ENCODE measurements at places on chromosomes 1 and 21.

GRCh38 chr1:198970916-198971315, 332.1 kb downstream of the PTPRC start:
- DNase-seq: no peak

GRCh38 chr1:35173909-35174540, 18.9 kb downstream of the SFPQ start:
- DNase-seq: no peak

DNA sequence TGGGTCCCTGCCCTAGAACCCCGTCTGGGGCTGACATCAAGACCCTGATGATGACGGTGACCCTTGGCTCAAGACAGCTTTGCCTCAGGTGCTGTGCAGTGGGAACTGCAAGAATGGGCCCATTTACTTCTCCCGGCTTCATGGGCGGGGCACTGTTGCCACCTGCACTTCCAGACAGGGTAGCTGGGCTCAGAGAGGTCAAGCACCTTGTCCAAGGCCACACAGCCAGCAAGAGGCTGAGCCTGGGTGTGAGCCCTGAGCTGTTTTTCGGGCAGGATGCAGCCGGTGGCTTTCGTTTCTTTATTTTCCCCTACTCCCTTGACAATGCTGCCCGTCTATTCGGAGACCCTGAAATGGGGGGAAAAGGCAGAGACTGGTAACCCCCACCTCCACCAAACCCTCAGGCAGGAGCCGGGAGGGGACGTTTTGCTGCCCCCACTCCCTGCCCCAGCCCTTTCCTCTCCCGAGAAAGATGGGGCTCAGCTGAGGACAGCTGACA, 91.7 kb downstream of the PRDM16 start:
- no peak for DNase-seq

DNA sequence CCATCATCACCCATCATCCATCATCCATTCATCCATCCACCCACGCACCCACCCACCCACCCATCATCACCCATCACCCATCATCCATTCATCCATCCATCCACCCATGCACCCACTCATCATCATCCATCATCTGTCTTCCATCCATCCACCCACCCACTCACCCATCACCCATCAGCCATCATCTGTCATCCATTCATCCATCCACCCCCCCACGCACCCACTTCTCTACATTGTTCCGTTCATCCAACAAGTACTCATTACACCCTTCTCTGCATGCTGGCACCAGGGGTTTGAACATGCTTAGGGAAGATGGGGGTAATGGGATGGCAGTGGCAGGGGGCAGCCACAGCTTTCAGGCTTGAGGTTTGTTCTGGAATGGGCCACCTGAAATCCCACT, 82.1 kb downstream of the ADARB1 start:
- no peak for DNase-seq

- no peak for DNase-seq
Observed at GRCh38 chr1:232327899-232328298, 302.0 kb downstream of the SIPA1L2 start.

DNA sequence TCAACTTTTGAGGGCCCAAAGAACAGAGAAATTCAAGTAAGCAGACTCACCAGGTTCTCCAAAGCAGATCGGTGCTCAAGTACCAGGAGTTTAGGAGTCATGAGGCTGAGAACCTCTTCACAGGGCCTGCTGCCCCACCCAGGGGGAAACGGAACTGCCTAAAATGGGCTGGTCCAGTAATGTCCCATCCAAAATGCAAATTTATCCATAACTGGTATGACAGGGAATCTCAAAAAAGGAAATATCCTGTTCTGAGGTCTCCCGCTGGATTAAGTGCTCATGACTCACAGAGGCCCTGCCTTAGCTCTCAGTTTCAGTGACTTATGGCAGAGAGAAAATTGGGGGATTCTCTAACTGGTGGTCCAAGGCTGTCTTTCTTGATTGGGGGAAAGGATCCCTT, 9.3 kb downstream of the SPRR2G start:
- DNase-seq: no peak

- no peak for DNase-seq
Observed at GRCh38 chr1:47950471-47950870, 46.7 kb downstream of the TRABD2B start.

- DNase-seq: no peak
Observed at GRCh38 chr1:57350610-57351009, 73.2 kb downstream of the DAB1 start.

DNA sequence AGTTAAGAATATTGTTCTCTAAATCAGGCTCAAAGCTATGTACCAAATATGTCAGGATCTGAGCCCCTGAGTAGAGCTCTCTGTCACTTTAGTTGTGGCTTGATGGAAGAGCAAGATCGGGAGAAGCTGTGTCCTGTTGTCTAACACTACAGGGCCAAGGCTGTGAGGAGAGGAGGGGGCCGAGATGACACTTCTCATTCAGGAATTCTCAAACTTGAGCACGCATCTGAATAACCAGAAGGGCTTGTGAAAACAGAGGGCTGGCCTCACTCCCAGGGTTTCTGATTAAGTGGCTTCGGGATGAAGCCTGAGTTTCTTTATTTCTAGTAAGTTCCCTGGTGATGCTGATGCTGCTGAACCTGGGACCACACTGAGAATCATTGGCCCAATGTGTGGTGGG, 209.2 kb upstream of the DAB1 start:
- no peak for DNase-seq

DNA sequence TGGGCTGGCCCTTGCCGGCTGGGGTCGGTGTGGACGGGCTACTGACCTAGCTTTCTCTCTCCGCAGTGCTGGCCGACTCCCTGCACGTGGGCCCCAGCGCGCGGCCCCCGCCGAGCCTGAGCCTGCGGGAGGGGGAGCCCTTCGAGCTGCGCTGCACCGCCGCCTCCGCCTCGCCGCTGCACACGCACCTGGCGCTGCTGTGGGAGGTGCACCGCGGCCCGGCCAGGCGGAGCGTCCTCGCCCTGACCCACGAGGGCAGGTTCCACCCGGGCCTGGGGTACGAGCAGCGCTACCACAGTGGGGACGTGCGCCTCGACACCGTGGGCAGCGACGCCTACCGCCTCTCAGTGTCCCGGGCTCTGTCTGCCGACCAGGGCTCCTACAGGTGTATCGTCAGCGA, 34.9 kb downstream of the PTGFRN start:
- DNase-seq: no peak

DNA sequence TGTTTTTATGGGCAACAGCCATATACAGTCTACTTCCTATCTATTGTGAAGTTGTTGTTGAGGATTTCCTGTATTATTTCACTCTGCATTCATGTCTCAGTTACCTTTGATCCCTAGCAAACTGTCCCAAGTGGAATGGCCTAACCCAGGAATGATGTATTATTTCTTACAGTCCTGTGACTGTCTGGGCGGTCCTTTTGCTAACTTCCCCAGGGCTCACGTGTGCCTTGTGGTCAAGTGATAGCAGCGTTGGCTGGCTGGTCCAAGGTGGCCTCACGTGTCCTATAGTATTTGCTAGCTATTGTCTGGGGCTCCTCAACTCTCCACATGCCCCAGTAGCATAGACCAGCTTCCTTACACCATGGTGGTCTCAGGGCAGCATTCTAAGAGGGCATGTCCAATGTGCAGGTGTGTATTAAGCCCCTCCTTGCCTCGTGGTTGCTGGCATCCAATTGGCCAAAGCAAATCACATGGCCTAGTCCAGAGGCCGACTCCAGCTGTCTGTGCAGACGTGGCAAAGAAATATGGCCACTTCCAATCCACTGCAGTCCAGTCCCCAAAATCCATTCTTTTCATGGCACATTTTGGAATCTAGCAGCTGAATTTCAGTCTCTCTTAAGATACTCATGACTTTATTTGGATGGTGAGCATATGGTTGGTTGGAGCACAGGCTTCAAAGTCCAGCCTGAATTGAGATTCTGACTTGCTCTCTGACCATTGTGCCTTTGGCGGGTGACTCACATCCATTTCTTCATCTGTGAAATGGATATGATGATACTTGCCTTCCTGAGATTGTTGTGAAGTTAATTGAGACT, 94.1 kb downstream of the GALNT2 start:
- DNase-seq: no peak

DNA sequence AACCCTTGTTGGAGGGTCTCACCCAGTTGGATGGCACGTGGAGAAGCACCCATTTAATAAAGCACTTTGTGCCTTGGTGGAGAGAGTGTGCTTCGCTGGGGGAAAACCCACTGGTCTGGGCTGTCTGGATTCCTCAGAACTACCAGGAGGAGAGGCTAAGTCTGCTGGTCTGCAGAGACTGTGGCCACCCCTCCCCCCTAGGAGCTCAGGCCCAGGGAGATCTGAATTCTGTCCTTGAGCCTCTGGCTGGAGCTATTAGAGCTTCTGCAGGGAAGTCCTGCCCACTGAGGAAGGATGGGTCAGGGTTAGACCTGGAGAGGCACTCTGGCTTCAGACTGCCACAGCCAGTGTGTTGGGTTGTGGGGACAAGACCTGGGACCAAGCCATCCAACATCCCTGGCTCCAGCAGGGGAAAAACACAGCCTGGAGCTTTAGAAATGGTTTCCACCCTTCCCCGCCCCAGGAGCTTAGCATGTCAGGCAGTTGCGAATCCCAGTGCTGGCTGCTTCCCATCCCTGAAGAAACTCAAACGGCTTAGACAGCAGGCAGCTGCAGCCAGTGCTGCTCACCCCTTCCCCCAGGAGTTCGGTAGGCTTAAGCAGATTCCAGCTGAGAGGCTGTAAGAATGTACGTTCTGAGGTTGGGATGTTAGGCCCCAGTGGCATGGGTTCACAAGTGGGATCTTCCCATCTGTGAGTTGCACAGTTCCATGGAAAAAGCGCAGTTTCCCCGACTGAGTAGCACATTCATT, 288.3 kb downstream of the TGFB2 start:
- DNase-seq: no peak

- DNase-seq: no peak
Observed at GRCh38 chr1:201489643-201490261, 17.2 kb downstream of the CSRP1 start.

GRCh38 chr1:53023546-53023945, 38.5 kb upstream of the PODN start:
- DNase-seq: no peak

- DNase-seq: no peak
Observed at GRCh38 chr1:158830904-158831507, at the start of gene MNDA. Gene MNDA, plus strand, starts transcription at chr1:158831351. Its CDS starts 10,803 bp downstream, at chr1:158842154.

DNA sequence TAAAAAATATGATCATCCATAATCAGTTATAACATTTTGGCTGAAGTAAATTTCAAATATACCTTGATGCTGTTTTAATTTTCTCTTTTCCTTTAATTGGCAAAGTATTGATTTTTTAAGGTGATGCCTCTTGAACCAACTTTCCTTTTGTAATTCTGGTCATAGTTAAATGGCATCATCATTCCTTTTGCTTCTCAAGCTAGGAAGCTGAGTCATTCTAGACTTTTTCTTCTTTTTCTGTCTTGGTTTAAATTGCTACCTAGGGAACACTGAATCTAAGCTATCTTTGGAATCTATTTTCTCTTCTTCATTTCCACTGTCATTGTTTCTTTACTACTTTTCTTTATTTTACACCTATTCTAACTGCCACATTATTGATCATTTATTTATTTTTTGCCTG, 162.7 kb downstream of the HMCN1 start:
- DNase-seq: no peak

GRCh38 chr1:182709855-182710254, 25.5 kb upstream of the RGS8 start:
- no peak for DNase-seq

- no peak for DNase-seq
Observed at GRCh38 chr1:110498270-110498669, 20.7 kb downstream of the KCNA10 start.

- DNase-seq: no peak
Observed at GRCh38 chr21:35298757-35299156, 249.7 kb upstream of the RUNX1 start.

- no peak for DNase-seq
Observed at GRCh38 chr1:209642816-209643215, 9.4 kb downstream of the LAMB3 start.

DNA sequence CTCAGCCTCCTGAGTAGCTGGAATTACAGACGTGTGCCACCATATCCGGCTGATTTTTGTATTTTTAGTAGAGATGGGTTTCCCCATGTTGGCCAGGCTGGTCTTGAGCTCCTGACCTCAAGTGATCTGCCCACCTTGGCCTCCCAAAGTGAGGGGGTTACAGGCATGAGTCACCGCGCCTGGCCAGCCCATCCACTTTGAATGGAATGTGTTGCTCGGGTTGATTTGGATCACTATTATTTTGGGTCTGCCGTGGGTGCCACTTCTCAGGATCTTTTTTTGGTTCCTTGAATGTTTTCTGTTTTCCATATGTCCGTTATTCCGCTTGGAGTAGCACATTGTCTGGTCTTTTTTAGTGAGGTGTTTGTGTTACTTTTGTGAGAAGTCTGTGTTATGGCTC, 17.0 kb downstream of the PCNT start:
- DNase-seq: no peak

DNA sequence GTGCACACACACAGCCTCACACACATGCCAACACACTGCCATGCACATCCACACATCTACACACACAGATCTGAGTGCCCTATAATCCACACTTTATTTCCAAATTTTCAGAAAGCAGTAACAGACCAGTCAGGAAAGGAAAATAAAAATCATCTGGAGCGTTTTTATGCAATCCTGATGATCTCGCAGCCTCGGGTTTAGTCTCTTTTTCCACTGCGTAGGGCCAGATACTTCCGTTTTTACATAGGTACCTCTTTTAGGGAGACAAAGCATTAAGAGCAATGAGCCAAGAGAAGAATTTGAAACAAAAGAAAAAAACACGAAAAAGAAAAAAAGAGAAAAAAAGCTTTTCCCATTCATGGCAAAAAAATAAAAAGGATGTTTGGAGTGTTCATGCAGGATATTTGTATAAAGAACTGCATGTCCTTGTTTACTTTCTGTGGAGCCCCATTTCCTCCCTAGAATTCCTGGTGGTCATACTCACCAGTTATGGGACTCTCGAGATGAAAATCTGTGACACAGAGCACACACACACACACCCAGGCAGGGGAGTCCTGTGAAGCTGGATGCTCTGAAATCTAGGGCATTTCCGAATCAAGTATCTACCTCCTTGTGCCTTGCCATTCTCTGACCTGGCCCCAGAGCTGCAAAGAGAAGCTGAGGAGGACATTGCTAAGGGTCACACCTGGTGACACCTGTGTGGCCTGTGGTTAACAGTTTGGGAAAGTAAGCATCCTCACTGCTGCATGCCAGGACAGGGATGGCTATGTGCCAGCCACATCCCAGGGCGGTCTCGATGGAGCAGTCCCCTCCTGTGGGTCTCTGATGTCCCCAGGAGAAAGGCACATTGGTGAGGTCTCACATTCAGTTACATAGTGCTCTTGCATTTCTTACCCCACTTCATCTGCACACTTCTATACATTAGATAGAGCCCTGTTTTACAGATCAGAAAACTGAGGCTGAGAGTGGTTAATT, 83.6 kb downstream of the RUNX1 start:
- no peak for DNase-seq

DNA sequence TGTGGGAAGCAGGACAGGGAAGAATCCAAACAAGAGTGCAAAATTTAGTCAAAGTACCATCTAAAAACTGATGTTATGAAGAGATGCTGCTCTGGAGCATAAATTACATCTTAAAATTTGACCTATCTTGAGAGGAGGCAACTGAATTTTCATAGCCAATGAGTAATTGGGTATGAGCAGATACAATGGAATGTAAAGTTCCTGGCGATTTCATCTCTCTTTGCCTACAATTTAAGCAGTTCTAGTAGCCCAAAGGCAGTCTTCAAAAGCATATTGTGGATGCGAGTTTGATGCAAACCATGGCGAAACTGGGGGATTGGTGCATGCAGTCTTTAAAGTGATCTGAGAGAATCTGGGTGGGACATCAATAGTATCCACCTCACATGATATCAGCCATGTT, 1265.9 kb downstream of the BRINP3 start:
- no peak for DNase-seq
